Activated CD4-positive, alpha-beta T cell treated with anti-CD3 and anti-CD28 coated beads for 48 hours (primary cell): ENCODE measurements at places on chromosomes 5 and 9.

DNA sequence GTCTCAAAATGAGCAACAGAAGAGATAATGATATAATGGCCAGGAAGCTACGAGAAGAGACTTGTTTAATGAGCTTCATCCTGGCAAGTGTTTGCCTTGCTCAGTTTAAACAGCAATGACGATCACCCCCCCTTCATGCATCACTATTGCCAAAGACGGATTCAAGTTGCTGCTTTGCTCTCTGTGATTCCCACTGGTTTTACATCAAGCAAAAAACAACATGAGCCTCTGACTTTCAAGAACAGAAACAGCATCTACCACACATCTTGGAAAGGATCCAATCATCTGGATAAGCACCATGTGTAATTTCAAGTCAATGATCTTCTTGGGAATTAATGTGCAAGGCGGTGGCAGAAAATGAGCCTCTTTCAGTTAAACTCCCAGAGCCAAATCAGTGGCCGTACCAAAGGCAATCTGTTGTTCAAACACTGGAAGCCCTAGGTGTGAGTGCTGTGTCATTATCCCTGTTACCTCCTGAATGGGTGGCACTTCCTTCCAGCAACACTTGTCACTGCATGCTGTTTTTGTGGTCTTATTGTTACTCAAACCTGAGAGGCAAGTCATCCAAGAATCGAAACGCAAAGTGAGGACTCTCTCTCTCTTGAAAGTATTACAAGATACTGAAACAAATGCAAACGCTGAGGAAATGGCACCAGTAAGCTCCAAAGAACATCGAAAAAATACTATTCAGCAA, 72.8 kb downstream of the MED27 start:
- peak; percentile 60 for DNase-seq

DNA sequence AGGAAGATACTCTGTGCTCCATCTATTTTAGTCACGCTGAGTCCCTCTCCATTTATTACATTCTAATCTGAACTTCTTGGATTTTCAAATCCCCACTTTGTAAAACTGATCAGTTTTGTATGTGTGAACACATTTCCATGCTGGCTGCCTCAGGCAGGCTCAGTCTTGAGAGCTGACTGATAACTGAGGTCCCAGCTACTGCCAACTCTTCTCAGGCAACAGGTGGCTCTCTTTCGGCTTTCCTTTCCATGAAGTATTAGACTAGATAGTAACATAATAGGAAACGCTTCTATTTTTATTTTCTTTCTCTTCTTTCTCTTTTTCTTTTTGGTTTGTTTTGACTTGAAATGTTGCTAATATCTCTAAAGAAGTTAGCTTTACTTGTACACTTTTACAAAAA, 138.4 kb downstream of the TARS1 start:
- DNase-seq: no peak

DNA sequence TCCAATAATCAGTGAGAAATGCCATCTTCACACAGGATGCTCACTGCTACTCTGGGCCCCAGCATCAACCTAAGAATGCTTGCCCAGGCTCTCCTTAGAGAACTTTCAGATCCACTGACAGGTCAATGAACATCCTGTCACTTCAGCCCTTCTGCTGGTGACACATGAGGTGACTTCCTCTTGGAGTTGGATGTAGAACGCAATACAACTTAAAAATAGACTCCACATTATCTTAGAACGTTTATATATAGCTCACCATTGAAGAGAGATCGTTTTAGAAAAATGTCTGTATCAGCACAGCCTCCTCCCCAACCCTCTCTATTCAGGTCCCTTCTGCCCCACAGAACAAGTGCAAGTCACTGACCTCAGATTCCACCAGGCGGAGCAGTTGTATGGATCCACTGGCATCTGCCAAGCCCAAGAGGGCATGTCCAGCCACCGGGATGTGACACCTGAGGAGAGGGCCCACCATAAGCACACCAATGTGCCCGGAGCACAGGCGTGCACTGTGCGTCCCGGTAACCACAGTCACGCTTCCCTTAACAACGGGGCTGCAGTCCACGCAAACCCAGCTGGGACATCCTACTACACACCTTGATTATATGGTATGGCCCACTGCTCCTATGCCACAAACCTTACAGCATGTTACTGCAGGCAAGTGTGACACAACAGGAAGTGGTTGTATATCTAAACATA, 2.9 kb downstream of the DPH7 start:
- no peak for DNase-seq

- no peak for DNase-seq
Measured at GRCh38 chr5:8839361-8840055, 706.4 kb downstream of the SEMA5A start.

DNA sequence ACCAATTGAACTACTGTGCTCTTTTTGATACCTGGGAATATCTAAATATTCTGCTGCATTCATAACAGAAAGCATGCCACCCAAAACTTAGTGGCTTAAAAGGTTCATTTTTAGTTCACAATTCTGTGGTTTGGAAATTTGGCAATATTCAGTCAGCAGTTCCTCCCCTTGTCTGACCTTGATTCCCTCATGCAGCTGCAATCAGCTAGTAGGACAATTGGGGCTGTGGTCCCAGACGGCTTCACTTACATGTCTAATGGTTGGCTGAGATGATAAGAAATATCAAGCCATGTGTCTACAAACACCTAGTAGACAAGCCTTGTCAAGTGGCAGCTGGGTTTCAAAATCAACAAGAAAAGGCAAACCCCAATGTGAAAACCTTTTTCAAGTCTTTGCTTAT, 51.3 kb downstream of the ANXA1 start:
- DNase-seq: no peak

- peak; percentile 22 for DNase-seq
Measured at GRCh38 chr9:127714951-127715469, 453 bp downstream of the PTRH1 start.

GRCh38 chr5:93034621-93035590, 546.1 kb downstream of the NR2F1-AS1 start:
- no peak for DNase-seq

DNA sequence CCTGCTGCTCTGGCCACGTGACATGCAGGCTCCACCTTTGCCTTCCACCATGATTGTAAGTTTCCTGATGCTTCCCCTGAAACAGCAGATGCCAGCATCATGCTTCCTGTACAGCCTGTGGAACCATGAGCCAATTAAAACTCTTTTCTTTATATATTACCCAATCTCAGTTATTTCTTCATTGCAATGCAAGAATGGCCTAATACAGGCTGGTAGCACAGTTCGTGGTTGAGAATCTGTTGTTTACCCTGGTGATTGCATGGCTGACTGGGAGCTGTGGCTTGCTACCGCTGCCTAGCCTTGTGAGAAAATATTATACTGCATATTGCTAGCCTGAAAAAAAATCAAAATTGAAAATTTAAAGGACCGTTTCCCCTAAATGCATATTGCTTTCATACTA, 44.8 kb upstream of the PTPN3 start:
- no peak for DNase-seq

GRCh38 chr5:170746075-170746960, 37.2 kb upstream of the GABRP start:
- DNase-seq: no peak

DNA sequence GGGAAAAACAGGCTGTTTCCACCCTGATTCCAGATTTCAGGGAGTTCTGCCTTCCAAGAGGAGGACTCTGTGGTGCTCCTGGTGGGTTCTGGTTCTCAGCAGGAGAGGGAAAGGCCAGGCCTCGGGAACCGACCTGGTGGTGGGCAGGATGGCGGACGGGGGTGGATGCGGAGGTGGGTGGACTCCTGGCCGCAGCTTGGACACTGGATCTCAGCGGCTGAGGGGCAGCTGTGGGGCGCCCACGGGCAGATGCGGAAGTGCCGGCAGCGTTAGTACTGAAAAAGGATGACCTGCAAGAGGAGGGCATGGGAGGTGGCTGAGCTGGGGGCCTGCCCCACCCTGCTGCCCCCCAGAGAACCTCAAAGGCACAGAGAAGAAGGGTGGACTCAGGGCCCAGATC, 24.3 kb downstream of the LHX6 start:
- no peak for DNase-seq

DNA sequence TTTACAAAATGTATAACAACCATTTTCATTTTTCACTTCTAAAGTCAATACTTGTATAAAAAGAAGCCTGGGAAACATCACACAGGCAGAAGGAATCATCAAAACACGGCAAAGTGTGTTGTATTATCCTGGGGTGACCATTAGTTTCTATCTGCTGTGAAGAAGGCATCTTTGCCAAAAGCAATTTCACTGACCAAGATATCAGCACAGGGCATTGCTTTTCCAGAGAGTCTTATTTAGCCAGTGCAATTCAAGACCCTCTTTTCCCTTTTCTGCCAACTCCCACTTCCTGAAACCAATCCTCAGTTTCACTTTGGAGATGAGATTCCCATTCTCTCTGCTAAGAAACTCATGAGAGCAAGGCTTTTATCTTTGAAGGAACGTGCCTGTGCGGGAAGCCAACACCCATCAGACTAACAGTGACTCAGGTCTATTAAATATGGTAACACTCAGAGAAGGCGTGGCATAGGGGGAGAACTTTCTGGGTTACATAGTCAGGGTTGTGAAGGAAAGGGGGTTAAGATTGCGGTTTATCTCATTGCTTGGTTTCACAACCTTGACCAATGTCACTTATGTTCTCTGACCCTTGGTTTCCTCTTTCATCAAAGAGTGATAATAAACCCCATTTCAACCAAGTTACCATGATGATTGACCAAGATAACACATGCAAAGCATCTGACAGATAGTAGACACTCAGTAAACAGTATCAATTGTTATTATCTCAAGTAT, 666.9 kb upstream of the KLF4 start:
- DNase-seq: no peak

DNA sequence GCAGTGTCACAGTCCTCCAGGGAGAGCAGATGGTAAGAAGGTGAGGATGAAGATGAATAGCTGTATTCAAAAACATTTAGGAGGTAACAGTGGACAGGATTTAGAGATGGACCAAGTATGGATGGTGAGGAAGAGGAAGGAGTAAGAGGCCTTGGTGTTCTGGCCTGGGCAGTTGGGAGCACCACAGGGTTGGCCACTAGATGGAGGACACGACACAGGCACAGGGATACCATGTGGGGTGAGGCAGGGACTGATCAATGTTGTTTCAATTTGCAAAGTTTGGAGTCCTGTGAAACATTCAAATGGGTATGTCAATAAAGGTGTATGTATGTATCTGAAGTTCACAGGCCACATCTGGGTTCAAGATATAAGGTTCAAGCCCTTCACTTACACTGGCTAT, 141.1 kb upstream of the RASEF start:
- no peak for DNase-seq

DNA sequence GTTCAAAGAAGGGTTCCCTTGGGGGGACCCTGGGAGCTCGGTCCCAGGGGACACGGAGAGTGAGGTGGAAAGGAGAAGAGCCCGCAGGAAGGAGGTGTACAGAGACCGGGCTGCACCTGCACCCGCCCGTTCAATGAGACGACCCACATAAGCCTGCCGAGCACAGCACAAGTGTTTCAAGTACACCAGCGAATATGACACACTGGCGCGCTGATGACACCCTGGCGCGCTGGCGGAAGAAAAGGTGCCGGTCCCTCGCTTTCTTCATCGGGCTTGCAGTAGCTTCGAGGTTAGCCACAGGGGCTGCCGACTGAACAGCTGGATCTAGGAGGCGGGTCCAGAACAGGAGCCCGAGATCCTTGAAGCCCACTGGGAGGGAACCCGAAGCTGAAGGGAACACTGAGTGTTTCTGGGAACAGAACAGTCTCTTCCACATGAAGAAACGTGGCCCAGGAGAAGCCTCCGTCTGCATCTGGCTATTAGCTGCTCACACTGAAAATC, 1.4 kb downstream of the TBC1D9B start:
- peak; percentile 7 for DNase-seq

DNA sequence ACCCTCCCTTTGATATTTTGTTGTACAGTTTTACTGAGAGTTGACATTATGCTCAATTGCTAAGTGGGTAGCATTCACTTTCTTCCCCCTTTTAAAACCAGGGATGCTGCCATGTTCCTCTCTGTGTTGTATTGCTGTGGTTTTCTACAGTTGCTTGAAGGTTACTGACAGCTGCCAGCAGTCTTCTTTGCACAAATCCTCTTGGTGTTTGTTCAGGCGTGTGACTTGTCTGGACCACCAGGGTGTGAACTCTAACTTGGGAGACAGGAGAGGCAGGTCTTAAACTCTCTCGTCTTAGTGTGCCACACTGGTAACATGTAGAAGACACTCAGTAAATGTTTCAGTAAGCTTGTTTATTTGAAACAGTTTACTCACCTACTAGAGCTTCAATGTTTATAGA, 25.1 kb downstream of the SLC44A1 start:
- DNase-seq: no peak

- DNase-seq: no peak
Measured at GRCh38 chr5:94872526-94872925, 254.1 kb downstream of the SLF1 start.

- DNase-seq: no peak
Measured at GRCh38 chr9:88789785-88790184, 201.5 kb upstream of the S1PR3 start.

DNA sequence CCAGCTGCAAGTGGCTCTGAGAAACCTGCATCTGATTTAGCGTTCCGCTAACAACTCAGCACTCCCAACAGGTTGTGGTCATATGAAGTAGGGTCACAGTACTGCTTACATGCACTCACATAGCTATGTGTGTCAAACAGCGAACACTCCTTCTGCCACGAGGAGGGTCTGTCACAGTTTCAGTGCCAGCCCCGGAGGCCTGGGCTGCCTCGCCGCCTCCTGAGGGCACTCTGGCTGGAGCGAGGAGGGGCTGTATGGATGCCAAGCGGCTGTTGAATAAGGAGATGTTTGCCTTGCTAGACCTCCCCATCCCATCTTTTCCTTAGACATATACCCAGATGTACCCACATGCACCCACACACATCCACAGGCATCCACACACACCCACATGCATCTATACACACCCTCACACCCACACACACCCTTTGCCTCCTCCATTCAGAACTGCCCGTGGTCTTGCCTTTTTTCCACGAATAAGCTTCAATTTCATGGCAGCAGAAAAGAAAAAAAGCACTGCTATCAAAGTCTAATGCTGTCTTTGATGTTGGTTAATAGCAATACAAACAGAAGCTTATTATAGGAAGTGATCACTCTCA, 95.7 kb downstream of the HSD17B3 start:
- no peak for DNase-seq

- no peak for DNase-seq
Measured at GRCh38 chr9:3506164-3506563, 19.6 kb downstream of the RFX3 start.

DNA sequence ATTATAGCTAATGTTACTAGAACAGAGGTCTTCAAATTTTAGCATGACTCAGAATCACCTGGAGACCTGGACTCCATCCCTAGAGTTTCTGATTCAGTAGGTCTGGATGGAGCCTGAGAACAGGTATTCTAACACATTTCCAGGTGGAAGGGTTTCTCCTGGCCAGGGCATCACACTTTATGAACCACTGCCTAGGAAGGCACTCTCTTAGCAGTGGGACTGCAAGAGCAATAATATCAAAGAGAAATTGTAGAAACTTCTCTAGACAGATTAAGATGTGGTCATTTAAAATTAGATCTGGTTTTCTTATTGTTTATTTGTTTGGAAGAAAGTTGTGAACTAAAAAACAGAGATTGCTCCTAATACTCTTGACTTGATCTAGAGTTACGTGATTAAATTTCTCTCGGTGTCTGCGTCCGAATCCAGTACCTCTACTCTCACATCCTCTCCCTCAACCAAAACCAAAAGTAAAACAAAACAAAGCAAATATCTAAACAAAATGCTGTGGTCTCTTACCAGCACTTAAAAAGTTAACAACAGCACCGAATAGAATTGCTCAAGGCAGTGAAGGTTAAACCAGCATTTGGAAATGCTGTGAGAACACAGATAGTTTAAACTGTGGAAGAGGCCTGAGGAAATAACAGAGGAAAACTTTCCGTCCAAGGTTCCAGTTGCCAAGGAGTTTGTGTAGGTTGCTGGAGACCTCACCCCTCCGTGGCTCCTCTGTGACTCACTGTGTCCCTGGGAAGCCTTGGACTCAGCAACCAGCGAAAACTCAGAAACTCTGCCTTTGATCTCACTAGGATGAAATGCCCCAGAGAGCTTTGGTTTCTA, 193.4 kb downstream of the ARRDC3 start:
- DNase-seq: no peak
